ENCODE measurements at places on chromosomes 16 and 17.

- H3K4me3 ChIP-seq, result peak overlapping the region; percentile 24
- peaks cover 16% of the 10 kb centered on the region for H3K4me1 ChIP-seq
- H3K27me3 ChIP-seq, result no peaks in the 10 kb centered on the region
- no peak for DNase-seq
Measured at GRCh38 chr16:53848277-53848942, 144.5 kb downstream of the FTO start.

DNA sequence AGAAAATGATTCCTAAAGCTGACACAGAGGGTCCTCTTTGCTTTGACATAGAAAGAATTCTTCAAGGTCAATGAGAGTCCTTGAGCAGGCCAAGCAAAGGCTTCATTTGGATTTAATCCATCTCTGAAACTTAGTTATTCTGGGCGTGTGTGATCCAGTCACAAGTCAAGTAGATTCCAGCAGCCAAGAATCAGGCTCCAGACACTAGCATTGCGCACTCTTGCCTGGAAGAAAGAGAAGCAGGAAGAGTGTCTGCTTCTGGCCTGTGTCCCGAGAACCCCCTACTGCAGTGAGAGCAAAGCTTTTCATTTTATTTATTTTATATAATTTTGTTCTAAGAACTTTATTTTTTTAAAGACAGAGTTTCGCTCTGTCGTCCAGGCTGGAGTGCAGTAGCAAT, 88.2 kb upstream of the CACNG5 start:
- peaks cover 4% of the 10 kb centered on the region for H3K36me3 ChIP-seq
- H3K27ac ChIP-seq, result no peak overlapping the region
- no peak overlapping the region for H3K4me3 ChIP-seq
- no peak for DNase-seq
- no peaks in the 10 kb centered on the region for H3K27me3 ChIP-seq
- H3K4me1 ChIP-seq, result peaks cover 5% of the 10 kb centered on the region

DNA sequence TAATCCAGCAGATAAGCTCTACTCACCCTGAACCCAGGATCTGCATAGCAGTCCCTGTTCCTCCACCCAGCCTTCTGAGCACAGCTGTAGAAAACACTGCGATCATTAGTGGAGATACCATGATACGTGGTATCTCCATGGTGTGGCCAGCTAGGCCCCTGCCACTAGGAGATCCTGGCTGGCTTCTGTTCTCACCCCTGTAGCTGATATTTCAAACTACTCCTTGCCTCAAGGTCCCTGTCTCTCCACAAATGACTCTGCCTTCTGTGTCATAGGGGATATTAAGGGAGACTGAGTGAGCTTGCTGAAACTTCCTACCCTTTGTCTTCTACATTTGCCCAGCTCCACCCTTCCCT, 44.3 kb downstream of the ERN1 start:
- no peak for DNase-seq
- H3K27ac ChIP-seq, result no peak overlapping the region
- no peak overlapping the region for H3K4me3 ChIP-seq
- no peaks in the 10 kb centered on the region for H3K27me3 ChIP-seq
- H3K4me1 ChIP-seq, result peaks cover 14% of the 10 kb centered on the region

DNA sequence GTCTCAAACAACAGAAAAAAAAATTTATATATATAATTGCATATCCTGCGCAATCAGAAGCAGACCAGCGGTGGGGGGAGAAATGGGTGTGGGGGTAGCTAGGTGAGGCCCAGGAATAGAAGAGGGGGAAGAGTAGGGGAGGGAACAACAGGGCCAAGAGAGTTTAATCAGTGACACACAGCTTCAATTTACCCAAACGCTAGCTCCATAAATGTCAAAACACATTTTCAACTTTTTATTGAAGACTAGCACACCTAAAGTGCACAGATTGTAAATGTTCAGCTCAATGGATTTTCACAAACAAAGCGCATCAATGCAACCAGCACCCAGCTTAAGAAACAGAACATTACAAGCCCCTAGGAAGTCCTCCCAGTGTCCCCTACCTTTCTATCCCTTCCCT, 24.8 kb upstream of the NAGS start:
- no peaks in the 10 kb centered on the region for H3K36me3 ChIP-seq
- no peak overlapping the region for H3K27ac ChIP-seq
- no peak overlapping the region for H3K4me3 ChIP-seq

- no peak for DNase-seq
- H3K36me3 ChIP-seq, result peaks cover 4% of the 10 kb centered on the region
- H3K4me3 ChIP-seq, result no peak overlapping the region
Measured at GRCh38 chr17:72886622-72887021, 205.9 kb downstream of the SLC39A11 start.

GRCh38 chr17:32870027-32870670, 6.8 kb downstream of the MYO1D start:
- DNase-seq, result no peak
- H3K27ac ChIP-seq, result no peak overlapping the region
- no peaks in the 10 kb centered on the region for H3K36me3 ChIP-seq
- no peaks in the 10 kb centered on the region for H3K27me3 ChIP-seq
- H3K4me1 ChIP-seq, result peaks cover 4% of the 10 kb centered on the region
- H3K4me3 ChIP-seq, result no peak overlapping the region

GRCh38 chr16:15492091-15492740, 57.8 kb downstream of the BMERB1 start:
- peaks cover 9% of the 10 kb centered on the region for H3K4me1 ChIP-seq
- no peak overlapping the region for H3K4me3 ChIP-seq
- peaks cover 5% of the 10 kb centered on the region for H3K36me3 ChIP-seq

GRCh38 chr16:14576069-14576468, 54.0 kb downstream of the PARN start:
- no peak for DNase-seq
- H3K27ac ChIP-seq, result no peak overlapping the region
- no peaks in the 10 kb centered on the region for H3K27me3 ChIP-seq
- peaks cover 31% of the 10 kb centered on the region for H3K36me3 ChIP-seq
- no peaks in the 10 kb centered on the region for H3K4me1 ChIP-seq

DNA sequence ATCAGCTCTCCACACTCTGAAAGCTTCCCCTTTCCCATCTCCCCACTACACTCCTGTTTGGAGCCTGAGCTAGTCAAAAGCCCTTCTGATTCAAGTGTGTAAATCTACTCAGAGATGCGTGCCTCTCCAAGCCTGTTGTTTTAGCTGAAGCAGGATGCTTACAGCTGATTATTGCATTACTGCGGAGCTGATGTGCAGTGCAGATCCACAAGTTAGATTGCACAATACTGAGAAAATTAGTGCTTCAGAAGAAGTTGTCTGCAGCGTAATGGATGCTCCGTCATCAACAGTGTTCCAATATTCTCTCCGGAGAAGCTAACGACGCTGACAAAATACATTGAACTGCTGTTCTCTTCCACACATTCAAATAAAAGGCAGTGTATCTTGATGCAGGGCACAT, 44.8 kb upstream of the NLRP1 start:
- no peaks in the 10 kb centered on the region for H3K4me1 ChIP-seq
- no peak for DNase-seq
- H3K4me3 ChIP-seq, result no peak overlapping the region

GRCh38 chr17:79974566-79975497, 60.8 kb downstream of the TBC1D16 start:
- peaks cover 4% of the 10 kb centered on the region for H3K36me3 ChIP-seq
- H3K27me3 ChIP-seq, result no peaks in the 10 kb centered on the region
- no peak overlapping the region for H3K4me3 ChIP-seq
- no peak for DNase-seq
- H3K27ac ChIP-seq, result no peak overlapping the region

GRCh38 chr16:25546791-25547190, 145.0 kb upstream of the HS3ST4 start:
- no peaks in the 10 kb centered on the region for H3K36me3 ChIP-seq
- peaks cover 2% of the 10 kb centered on the region for H3K27me3 ChIP-seq
- no peak overlapping the region for H3K4me3 ChIP-seq

- no peaks in the 10 kb centered on the region for H3K4me1 ChIP-seq
- H3K27ac ChIP-seq, result no peak overlapping the region
- H3K36me3 ChIP-seq, result no peaks in the 10 kb centered on the region
- peaks cover 64% of the 10 kb centered on the region for H3K27me3 ChIP-seq
- H3K4me3 ChIP-seq, result no peak overlapping the region
Measured at GRCh38 chr16:86334079-86334635, 176.2 kb upstream of the FOXF1 start.

DNA sequence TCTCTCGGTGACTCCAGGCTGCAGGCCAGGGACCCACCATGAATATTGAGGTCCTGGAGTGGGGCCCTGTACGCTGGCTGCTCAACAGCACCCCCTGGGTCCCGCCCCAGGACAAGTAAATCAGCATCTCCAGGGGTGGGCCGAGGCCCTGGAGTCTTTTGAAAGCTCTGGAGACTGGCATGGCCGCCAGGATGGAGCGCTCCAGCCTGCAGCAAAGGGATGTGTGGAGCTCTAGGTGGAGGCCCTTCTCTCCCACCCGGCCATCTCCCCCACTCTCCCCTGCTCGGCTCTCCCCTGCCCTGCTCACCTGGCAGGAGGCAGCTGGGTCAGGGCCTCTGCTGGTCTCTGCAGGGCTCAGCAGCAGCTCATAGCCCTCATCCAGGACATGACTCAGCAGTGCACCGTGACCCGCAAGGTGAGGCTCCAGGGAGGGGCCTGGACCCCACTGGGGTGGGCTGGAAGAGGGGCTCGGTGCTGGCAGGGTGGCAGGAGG, 16.6 kb downstream of the SGSH start:
- H3K27ac ChIP-seq, result no peak overlapping the region
- H3K36me3 ChIP-seq, result no peaks in the 10 kb centered on the region
- H3K4me1 ChIP-seq, result no peaks in the 10 kb centered on the region
- DNase-seq, result no peak
- H3K4me3 ChIP-seq, result no peak overlapping the region

- no peak overlapping the region for H3K27ac ChIP-seq
- peaks cover 20% of the 10 kb centered on the region for H3K4me1 ChIP-seq
- DNase-seq, result no peak
- peaks cover 19% of the 10 kb centered on the region for H3K36me3 ChIP-seq
Measured at GRCh38 chr17:81015136-81015535, 19.8 kb upstream of the BAIAP2 start.

DNA sequence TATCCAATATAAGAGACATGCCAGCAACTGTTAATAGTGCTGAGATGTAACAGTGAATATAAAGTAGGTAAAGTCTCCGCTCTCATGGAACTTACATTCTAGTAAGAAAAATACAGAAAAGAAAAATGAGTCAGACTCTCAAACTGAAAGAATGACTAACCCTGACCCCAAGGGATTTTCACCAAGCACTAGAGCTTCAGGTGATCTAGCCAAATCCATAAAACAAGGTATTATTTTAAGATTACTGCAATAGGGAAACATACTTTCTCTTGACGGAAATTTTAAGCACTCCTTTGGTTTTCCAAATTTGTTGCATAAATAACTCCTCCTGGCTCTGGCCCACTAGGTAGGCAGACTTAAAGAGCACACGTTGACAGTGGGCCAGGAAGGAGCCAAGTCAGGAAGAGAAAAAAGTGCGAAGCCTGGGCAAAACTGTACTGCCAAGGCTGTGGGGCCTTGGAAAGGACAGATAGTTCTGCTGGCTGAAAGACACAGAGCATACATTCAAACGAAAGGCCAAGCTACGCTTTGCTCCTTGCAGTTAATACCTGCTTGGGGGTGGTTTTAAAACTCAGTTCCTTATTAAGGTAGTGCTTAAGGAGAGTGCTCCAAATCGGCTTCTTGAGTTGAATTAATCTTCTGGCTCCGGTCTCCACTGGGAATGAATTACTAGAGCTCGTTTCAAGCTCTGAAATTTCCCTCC, 1.4 kb downstream of the GOT2 start:
- H3K4me3 ChIP-seq, result peak overlapping the region; percentile 90
- peak overlapping the region; percentile 82 for H3K27ac ChIP-seq
- peaks cover 3% of the 10 kb centered on the region for H3K36me3 ChIP-seq
- no peak for DNase-seq

- no peaks in the 10 kb centered on the region for H3K27me3 ChIP-seq
- peaks cover 6% of the 10 kb centered on the region for H3K4me1 ChIP-seq
- H3K36me3 ChIP-seq, result no peaks in the 10 kb centered on the region
- DNase-seq, result no peak
- no peak overlapping the region for H3K27ac ChIP-seq
- no peak overlapping the region for H3K4me3 ChIP-seq
Measured at GRCh38 chr17:20825539-20825938, 217.3 kb downstream of the USP22 start.

GRCh38 chr16:56737539-56737938, 7.6 kb downstream of the NUP93 start:
- no peak overlapping the region for H3K27ac ChIP-seq
- no peak for DNase-seq
- peaks cover 6% of the 10 kb centered on the region for H3K36me3 ChIP-seq
- H3K27me3 ChIP-seq, result no peaks in the 10 kb centered on the region

- H3K27ac ChIP-seq, result peak overlapping the region; percentile 63
- H3K4me3 ChIP-seq, result peak overlapping the region; percentile 84
- peak; percentile 79 for DNase-seq
- peaks cover 3% of the 10 kb centered on the region for H3K36me3 ChIP-seq
Measured at GRCh38 chr17:14297161-14297851, 3.6 kb upstream of the HS3ST3B1 start.

DNA sequence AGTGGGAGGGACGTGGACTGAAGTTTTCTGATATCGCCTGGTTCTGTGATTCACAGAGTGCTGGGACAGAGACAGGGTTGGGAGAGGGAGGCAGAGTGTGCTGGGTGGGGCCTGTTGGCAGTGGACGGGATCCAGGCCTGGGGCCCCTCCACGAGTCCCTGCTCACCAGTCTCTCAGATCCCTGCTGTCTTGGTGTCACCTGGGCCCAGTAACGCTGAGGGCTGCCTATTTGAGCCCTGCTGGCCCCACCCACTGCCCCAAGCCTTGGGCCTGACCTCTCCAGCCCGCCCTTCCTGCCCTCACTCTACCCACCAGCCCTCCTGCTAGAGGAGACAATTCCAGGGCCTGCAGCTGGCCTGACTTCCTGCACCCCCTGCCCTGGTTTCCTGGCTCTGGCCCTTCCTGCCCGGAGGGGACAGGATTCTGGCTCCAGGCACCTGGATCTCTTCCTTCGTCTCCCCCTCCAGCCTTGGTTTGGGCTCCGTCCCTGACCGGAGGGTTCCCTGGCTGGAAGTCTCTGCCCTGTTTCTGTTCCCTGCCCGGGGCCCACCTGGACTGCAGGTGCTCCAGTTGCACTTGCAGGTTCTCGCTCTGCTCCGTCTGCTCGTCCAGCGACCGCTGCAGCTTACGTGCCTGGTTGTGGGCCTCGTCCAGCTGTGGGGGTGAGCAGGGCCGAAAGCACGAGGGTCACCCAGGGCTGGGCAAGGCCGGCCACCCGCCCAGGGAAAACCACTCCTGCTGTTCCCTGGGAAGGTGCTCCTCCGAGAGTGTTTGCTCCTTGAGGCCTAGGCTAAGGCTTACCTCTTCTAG, 21.4 kb downstream of the CCDC102A start:
- DNase-seq, result no peak
- peaks cover 31% of the 10 kb centered on the region for H3K4me1 ChIP-seq
- no peaks in the 10 kb centered on the region for H3K27me3 ChIP-seq
- peak overlapping the region; percentile 68 for H3K27ac ChIP-seq

GRCh38 chr17:34579017-34579946, at the start of gene TMEM132E:
TSS of gene TMEM132E (plus strand) at chr17:34579582. CDS start at chr17:34581077, 1,495 bp downstream.
- DNase-seq, result no peak
- H3K27ac ChIP-seq, result peak within 1 kb of the TSS; percentile 26
- no peaks in the 10 kb centered on the region for H3K36me3 ChIP-seq
- H3K4me3 ChIP-seq, result peak within 1 kb of the TSS; percentile 91
